ENCODE measurements at places on chromosomes 16 and 17.
A peak's percentile ranks its signal among the peaks of the same experiment; 100 is the strongest.

DNA sequence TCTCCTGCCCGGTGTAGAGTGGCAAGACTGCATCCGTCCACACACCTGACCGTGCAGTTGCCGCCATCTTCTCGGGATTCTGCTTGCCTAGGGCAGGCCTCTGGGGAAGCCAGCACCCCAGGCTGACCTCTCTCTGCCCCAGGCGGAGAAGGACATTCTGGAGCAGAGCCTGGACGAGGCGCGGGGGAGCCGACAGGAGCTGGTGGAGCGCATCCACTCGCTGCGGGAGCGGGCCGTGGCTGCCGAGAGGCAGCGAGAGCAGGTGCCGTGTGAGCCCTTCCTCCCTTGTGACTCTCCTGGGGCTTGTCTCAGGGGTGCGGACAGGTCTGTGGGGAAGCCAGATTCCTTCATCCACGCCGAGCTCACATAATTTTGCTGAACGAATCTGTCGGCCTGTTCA is 19.8 kb downstream of the CARD14 start:
- no peak for DNase-seq

DNA sequence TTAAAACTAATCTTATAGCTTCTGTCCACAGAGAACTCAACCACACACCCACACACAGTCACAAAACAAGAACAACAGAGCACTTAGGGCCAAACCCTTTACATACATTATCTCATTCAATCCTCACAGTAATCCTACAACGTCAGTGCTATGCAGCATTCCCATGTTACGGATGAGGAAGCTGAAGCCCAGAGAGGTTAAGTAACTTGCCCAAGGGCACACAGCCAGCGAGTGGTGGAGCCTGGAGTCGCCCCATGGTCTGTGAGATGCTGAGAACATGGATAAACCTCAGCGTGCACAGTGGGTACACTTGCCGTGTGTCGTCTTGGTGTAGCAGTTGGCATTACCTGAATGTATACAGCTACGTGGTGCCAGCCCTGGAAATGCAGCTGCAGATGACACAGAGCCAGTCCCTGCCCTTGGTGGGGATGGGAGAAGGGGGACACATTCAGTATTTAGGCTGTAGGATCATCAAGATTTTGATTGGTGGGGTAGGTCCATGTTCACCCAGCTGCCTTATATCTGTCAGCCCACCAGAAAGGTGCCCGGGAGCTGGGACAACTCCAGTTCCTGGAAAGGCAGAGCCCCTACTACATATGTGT is 177.0 kb downstream of the IRF8 start:
- DNase-seq: no peak

DNA sequence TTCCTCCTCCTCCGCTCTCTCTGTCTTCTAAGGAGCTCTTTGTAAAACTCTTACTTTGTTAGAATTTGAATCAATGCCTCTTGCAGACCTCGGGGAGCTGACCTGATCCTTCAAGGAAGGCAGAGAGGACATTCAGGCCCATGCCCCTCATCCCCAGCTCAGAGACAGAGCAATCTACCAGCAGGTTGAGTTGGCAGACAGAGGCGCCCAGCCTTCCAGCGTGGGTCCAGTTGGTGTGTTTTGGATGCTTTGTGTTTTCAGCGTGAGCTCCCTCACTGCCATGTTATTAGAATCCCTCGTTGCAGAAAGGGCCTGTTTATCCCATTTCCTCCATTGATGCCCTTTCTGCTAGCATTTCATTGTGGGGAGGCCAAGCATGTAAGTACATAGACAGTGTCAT is 167.1 kb downstream of the CMIP start:
- DNase-seq: no peak

- DNase-seq: no peak
Observed at GRCh38 chr17:15340966-15341365, 431 bp downstream of the TEKT3 start.

- peak; percentile 86 for DNase-seq
Observed at GRCh38 chr16:4328046-4328781, 12.3 kb downstream of the GLIS2 start.

All from hematopoietic multipotent progenitor cell treated with erythropoietin and hydrocortisone succinate and interleukin-3 and kit ligand, for 6 days (in vitro differentiated cells).